Fibroblast of skin of right quadriceps (primary cell): ENCODE measurements at places on chromosomes 1 and 21.
A peak's percentile ranks its signal among the peaks of the same experiment; 100 is the strongest.

GRCh38 chr1:15001317-15001915 is 152.1 kb upstream of the TMEM51 start:
- DNase-seq, result no peak

GRCh38 chr1:109630898-109631512 is 11.4 kb downstream of the AMPD2 start:
- no peak for DNase-seq

- no peak for DNase-seq
Measured at GRCh38 chr1:200862713-200863415, 9.9 kb upstream of the GPR25 start.

DNA sequence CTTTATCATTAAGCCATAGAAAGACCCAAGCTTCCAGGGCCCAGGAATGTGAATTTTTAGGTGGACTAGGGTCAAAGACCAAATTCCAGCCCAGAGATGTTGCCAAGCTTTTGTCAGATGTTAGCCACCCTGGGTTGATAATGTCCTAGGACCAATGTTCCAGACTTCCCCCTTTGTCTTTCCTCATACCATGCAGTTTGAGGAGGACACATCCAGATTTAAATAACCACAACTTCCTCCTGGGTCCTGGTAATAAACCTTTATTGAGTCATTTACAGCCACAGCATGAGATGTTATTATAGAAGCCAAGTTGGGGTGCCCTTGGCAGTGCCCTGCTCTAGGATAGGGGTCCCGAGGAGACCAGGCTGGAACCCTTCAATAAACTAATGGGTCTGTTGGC is 5.9 kb downstream of the TNR start:
- no peak for DNase-seq

DNA sequence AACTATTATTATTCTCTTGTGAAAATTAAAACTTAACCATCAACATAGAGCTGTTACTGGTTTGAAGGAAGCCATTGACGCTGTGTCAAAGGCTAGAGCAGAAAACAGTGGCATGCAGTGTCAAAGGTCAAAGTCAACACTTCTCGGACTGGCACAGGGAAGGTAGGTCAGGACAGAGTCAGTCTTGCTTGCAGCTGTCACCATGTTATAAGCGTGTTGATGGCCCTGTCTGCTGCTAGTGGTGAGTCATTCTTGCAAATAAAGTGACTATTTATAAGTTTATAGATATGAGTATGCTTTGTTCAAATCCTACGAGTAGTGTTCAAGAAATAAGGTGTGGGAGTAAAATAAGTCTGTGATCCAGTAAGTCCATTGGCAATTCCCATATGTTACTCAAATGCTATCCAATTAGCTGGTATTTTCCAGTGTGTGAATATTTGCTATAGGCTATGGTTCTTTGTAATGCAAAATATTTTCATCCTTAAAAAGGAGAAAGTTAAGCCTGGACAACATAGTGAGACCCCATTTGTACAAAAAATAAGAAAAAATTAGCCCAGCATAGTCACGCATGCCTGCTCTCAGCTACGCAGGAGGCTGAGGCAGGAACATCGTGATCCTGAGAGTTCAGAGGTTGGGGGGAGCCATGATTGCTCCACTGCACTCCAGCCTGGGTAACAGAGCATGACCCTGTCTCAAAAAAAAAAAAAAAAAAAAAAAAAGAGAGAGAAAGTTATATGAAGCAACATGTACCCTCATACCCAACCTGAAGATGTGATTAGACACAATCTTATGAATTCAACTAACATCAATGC is 26.3 kb upstream of the TINAGL1 start:
- DNase-seq, result no peak

DNA sequence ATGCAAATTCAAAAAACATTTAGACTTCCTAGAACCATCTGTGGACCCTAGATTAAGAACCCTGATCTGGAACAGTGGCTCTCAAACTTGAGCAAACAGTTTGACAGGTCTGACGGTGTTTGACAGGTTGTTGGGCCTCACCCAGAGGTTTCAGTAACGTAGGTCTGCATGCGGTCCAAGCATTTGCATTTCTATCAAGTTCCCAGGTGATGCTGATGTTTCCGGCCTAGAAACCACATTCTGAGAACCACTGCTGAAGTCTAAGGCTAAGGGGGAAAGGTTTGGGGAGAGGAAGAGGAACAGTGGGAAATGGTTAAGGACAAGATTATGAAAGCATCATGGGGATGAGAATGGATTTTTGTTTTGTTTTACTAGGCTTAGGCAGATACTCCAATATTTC is 48.6 kb downstream of the MDM4 start:
- DNase-seq, result no peak

- DNase-seq, result peak; percentile 35
Measured at GRCh38 chr1:245603311-245603865, 448.6 kb downstream of the KIF26B start.

GRCh38 chr1:206606867-206607266 is 5.4 kb downstream of the EIF2D start:
- peak; percentile 15 for DNase-seq

DNA sequence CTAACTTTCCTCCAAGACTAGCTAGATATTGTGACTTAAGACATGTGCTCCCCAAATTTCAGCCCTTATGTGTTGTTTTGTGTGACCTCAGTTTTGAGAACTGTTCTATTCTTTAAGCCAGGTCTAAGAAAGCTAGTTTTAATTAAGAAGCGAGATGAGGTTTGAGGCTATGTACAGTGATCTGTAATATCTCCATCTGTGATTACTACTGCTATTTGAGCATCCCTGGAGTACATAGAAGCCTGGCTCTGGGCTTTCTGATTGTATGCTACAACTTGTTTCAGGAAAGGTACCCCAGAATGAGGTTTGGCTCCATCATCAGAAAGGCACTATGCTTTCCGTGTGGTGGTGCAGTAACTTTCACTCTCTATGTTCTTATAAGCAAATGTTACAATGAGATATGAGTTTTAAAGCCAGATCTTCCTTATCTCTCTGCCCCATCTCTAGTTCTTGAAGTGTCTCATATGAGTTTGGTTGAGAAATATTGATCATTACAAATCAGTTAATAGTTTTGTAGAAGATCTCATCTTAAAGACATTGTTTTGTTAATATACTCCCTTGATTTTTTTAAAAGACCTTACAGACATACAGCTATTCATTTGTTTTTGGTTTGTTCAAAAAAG is 605 bp downstream of the RGS4 start:
- no peak for DNase-seq

- DNase-seq, result no peak
Measured at GRCh38 chr1:167463875-167464575, 54.3 kb downstream of the CD247 start.

- no peak for DNase-seq
Measured at GRCh38 chr1:69861641-69862040, 293.9 kb downstream of the LRRC7 start.
